ENCODE measurements at places on chromosomes 7 and 10.

DNA sequence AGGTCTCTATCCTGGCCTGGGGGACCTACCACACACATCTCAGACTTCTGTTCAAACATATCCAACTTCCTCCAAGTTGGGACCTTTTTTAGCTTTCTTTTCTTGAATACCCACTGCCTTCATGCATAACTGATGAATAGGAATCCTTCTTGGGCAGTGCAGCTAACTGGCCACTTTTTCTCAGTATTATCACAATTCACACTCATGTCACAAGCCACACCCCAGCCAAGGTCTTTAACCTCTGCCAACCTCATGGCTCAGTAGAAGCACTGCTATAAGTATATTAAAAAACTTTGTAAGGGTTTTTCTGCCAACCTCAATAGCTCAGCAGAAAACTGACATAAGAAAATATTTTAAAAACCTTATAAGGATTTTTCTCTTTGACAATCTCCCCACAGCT, 44.5 kb downstream of the HHEX start:
- no peak for DNase-seq

- no peak for DNase-seq
Observed at GRCh38 chr10:80206277-80206655, 929 bp upstream of the ANXA11 start.

GRCh38 chr10:44986670-44987069, 8.1 kb upstream of the DEPP1 start:
- no peak for DNase-seq

GRCh38 chr7:4707217-4707741, 25.2 kb downstream of the FOXK1 start:
- no peak for DNase-seq

DNA sequence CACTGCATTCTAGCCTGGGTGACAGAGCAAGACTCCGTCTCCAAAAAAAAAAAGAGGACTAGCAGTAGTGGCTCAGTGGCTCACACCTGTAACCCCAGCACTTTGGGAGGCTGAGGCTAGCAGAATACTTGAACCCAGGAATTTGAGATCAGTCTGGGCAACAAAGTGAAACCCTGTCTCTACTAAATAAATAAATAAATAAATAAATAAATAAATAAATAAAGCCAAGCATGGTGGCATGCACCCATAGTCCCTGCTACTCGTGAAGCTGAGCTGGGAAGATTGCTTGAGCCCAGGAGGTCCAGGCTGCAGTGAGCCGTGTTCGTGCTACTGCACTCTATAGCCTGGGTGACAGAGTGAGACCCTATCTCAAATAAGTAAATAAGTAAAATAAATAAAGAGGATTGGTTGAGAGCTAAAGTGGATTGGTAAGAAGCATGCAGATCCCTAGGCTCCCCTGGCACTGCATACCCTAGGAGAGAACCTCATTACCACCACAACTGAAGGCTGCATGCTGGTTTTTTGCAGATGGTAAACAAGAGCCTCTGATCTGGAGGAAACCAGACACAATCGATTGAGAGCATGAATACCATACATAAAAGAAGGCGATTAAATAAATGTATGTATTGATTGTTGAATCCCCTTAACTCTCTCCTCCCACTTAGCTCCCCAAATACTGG, 163.2 kb downstream of the REEP3 start:
- DNase-seq = no peak

DNA sequence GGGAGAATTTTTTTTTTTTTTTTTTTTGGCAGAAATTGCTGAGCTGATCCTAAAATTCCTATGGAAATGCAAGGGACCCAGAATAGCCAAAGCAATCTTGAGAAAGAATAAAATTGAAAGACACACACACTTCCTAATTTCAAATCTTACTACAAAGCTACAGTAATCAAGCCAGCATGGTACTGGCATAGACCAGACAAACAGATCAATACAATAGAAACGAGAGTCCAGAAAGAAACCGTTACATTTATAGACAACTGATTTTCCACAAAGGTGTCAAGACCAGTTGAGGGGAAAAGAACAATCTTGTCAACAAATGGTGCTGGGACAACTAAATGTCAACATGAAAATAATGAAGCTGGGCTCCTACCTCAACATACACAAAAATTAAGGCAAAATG, 34.5 kb downstream of the LARP4B start:
- DNase-seq = no peak

GRCh38 chr10:11881477-11882417, 58.6 kb downstream of the PROSER2 start:
- DNase-seq = no peak

DNA sequence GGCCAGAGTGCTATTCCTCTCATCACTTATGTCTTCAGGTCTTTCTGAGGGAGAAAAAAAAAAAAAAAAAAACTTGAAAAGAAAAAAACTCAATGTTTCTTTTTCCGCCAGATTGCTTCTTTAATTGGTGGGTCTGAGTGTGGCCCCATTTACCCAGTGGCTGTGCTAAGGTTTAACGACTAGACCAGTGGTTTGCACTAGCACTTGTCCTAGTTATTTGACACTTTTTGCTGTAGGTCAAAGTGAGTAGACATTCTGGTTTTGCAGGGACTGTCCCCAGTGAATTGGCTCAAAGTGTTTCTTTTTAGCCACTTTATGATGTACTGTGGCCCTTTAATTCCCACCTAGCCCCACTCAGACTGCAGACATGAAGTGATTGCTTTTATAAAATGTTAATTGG, 273.3 kb downstream of the PTEN start:
- DNase-seq = no peak

DNA sequence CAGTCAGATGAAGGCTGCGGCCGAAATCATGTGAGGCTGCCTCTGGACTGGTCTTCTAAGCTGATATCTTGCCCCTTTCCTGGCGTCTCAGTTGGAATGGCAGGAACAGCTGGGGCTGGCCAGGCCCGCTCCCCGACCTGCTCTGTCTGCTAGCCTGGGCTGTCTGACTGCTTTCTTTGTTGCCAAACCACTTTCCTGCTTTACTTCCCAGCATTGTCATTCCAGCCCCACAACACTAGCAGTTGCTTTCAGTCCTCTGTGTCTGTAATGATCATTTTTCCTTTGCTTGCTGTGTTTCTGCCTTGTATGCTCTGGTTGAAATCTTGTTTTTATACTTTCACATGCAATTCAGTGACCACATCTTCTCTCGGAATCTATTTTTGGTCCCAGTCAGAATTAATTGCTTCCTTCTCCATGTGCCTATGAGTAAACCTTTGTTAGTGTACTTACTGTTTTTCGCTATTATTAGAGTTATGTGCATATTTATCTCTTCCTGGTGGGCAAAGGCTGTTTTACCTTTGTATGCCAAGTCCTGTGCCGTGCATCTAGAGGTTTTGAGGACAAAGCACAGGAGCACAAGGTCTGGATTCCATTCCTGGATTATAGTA, 21.6 kb downstream of the PRPF18 start:
- DNase-seq = no peak

DNA sequence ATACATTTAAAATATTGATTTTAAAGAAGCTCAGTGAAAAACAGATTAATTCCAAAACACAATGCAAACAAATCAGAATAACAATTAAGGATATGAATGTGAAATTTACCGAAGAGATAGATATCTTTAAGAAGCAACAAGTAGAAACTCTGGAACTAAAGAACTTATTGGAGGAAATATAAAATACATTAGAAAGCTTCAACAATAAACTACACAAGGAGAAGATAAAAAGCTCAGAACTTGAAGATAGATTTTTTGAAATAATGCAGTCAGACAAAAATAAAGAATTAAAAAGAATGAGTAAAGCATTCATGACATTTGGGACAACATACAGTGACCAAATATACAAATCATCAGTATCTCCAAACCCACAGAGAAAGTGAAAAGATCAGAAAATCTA, 43.2 kb downstream of the HIBADH start:
- no peak for DNase-seq

DNA sequence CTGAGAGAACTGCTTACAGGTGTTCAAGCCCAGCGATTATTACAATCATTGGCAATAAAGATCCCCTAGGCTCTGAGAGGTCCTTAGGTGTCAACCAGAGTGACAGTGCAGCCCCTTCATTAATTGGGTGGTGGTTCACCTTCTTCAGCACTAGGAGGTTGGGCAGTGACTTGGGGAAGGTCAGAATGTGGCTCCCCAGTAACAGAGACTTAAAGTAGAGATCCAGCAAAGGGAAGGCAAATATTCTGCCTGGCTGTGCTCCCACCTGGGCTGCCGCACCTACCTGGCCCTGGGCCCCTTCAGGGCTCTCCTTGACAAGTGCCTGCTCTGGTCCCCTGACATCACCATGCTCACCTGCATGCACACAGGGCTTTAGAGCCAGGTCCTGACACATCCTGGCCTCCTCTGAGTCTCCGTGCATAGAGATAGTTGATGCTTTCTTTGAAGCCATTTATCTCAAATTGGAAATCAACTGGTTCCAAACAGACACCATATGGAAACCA, 1.9 kb downstream of the CLRN3 start:
- DNase-seq = no peak

DNA sequence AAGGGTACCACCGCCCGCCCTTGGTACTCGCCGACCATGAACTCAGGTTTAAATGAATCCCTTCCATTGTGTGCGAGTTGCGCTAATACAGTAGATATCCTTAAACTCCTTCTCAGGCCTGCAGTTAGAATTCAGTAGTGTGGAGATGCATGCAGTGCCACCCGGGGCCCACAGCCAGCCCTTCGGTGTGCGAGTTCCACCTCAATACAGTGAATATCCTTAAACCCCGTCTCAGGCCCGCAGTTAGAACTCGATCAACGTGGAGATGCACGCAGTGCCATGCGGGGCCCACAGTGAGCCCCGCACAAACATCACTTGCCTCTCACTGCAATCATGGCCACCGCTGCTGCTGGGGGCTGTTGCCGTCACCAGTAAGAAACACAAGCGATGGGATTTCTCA, 261.9 kb downstream of the MAD1L1 start:
- no peak for DNase-seq

DNA sequence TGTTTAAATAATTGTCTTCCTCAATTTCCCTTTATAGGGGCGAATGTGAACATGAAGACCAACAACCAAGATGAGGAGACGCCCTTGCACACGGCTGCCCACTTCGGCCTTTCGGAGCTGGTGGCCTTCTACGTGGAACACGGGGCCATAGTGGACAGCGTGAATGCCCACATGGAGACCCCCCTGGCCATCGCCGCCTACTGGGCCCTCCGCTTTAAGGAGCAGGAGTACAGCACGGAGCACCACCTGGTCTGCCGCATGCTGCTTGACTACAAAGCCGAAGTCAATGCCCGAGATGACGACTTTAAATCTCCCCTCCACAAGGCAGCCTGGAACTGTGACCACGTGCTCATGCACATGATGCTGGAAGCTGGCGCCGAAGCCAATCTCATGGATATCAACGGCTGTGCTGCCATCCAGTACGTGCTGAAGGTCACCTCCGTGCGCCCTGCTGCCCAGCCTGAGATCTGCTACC, 42.1 kb downstream of the ASB4 start:
- no peak for DNase-seq

DNA sequence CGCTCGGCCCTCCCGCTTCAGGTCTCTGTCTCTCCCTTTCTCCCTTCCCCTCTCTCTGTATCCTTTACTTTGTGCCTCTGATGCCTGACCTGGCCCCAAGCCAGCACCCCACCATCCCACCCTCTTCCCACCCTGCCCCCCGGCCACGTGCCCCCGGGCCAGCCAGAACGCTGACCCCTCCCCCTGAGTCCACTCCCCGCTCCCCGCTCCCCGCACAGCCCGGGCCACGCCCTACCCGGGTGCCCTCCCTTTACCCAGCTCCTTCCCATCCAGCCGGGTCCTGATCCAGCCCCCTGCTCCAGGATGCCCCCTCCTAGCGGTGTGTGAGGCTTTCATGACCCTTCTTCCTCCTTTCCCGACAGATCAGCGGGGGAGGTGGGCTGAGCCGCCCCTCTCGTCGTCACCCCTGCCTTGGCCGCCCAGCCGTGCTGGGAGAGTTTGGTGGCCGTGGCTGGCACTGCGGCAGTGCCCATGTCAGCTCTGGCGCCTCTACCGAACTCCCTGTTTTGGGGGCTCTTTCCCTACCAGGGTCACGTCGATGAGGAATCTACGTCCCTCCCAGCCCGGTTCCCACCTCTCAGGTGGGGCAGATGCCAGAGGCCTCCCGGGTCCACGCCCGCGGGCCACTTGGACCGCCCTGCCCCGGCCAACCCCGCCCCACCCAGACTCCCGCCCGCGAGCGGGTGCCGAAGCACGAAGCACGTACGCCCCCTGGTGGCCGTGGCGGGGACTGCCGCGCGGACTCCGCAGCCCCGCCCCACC, 127.4 kb downstream of the UBE2H start:
- DNase-seq = peak; percentile 95

- no peak for DNase-seq
Observed at GRCh38 chr10:100485801-100486495, 23.1 kb downstream of the WNT8B start.

DNA sequence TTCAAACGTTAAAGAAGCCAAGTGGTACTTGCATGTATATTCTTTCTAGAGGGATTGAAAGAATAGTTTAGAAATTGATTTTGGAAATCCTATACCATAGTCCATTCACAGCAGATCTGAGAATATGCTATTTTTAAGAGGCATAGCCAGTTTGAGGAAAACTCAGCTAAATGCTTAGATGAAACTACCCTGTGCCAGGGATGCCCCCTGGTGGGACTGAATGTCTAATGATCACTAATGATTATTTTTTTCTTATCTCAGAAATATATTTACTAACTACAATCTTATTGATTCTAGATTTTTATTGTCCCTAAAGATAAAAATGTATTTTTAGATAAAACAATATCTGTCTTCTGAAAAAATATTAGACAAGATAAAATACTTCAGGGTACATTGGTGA, 844.9 kb upstream of the PHF14 start:
- DNase-seq = no peak

GRCh38 chr7:28908775-28909174, 49.4 kb downstream of the TRIL start:
- DNase-seq = no peak

DNA sequence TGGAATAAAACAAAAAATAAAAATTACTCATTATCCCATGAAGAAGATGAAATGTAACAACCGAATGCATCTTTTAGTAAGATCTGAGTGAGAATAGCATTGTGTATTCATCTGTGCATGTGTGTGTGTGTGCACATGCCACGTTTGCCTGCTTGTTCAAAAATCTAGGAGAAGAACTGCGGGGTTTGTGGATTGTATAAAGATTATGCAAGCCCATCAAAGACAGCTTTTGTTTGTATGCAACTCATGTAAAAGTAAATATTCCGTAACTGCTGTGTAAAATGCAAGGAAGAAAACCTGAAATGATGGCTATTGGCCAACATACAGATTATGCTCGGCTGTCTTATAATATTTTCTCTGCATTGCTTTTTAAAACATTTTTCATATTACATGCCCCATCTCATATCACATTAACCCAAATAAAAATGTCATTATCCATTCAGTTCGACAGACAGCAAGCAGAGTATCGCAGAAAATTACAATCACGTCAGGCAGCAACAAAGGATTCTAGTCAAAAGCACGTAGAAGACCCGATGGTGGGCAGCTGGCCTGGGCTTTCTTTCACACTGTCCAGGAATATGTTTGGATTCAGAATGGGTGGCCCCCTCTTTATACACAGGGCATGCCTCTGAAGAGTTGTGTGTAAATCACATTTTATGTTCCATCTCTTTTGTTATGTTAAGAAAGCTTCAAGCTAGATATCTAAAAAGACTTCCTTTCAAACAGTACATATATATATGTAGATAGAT, 114.0 kb downstream of the PARP12 start:
- no peak for DNase-seq

- DNase-seq = no peak
Observed at GRCh38 chr7:118755067-118755625, 530.6 kb downstream of the ANKRD7 start.
